ENCODE measurements at places on chromosomes 2 and 18.

DNA sequence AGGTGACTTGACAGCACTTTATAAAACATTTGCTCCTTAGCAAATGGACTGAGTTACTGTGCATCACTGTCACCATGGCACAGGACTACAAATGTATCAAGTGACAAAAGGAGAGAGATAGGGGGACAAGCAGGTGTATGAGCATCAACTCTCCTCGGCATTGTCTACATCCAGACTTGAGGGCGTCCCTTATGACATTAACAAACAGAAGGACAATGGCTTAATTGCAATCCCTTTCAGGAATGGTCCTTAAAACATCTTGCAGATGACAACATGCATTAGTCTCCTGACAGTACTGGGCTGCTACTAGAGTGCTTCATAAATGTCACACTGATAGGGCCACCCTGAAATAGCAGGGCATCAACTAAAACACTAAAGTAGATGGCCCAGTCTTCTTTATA, 198.8 kb downstream of the PDE1A start:
- no peaks in the 10 kb centered on the region for H3K4me1 ChIP-seq
- no peak overlapping the region for H3K27ac ChIP-seq
- H3K27me3 ChIP-seq: no peaks in the 10 kb centered on the region
- H3K36me3 ChIP-seq: no peaks in the 10 kb centered on the region
- no peak overlapping the region for H3K4me3 ChIP-seq
- DNase-seq: no peak

GRCh38 chr2:25620077-25620476, 53.3 kb downstream of the DTNB start:
- no peak overlapping the region for H3K27ac ChIP-seq
- H3K4me1 ChIP-seq: peaks cover 7% of the 10 kb centered on the region
- H3K27me3 ChIP-seq: no peaks in the 10 kb centered on the region
- H3K4me3 ChIP-seq: no peak overlapping the region

- no peaks in the 10 kb centered on the region for H3K4me1 ChIP-seq
- no peak overlapping the region for H3K27ac ChIP-seq
- no peak for DNase-seq
- H3K4me3 ChIP-seq: no peak overlapping the region
- no peaks in the 10 kb centered on the region for H3K27me3 ChIP-seq
Observed at GRCh38 chr18:49677762-49678413, 116.0 kb downstream of the LIPG start.

- DNase-seq: no peak
- H3K27me3 ChIP-seq: peaks cover 4% of the 10 kb centered on the region
- peaks cover 30% of the 10 kb centered on the region for H3K4me1 ChIP-seq
- H3K36me3 ChIP-seq: no peaks in the 10 kb centered on the region
Observed at GRCh38 chr2:64223055-64223454, 78.8 kb upstream of the PELI1 start.

- H3K4me1 ChIP-seq: no peaks in the 10 kb centered on the region
- no peaks in the 10 kb centered on the region for H3K27me3 ChIP-seq
- no peaks in the 10 kb centered on the region for H3K36me3 ChIP-seq
- H3K27ac ChIP-seq: no peak overlapping the region
- no peak overlapping the region for H3K4me3 ChIP-seq
Observed at GRCh38 chr2:117127680-117128079, 686.8 kb upstream of the DDX18 start.

GRCh38 chr2:20537423-20538307, 90.8 kb downstream of the RHOB start:
- H3K36me3 ChIP-seq: peaks cover 3% of the 10 kb centered on the region
- no peak for DNase-seq
- H3K4me3 ChIP-seq: no peak overlapping the region
- H3K27me3 ChIP-seq: peaks cover 9% of the 10 kb centered on the region
- H3K27ac ChIP-seq: no peak overlapping the region
- peaks cover 6% of the 10 kb centered on the region for H3K4me1 ChIP-seq

DNA sequence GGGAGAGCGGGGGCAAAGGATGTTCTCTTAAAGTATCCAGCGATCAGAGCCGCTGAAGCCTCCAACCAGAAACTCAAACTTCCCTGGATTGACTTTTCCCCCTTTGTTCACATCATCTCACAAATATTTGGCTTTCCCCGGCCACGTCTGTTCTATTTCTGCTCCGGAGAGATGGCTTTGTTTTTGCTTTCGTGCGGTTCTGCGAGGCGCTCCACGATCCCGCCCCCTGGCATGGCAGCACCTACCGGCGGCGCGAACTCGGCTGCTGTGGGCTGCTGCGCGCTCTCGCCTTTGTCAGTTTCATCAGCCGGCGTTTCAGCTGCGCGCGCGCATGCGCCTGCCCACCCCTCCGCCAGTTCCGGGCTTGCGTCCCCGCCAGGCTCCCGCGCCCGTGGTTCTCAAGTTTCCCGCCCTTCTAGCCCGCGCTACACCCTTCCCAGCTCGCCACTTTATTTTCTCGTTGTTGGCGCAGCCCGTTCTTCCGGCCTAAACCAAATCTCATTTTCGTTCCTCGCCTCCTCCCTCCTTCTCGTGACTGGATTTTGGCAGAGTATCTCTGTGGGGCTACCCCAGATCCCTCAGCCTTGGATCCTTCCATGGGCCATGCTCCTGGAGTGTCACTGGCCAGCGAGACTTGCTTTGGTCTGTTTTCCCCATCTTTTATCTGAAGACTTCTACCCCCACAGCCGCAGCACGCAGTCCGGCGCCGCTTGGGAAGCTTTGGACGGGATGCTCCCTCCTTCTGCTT, 98.0 kb downstream of the INSIG2 start:
- H3K36me3 ChIP-seq: no peaks in the 10 kb centered on the region
- peak overlapping the region; percentile 76 for H3K27ac ChIP-seq
- peak overlapping the region; percentile 98 for H3K4me3 ChIP-seq
- DNase-seq: peak; percentile 78

DNA sequence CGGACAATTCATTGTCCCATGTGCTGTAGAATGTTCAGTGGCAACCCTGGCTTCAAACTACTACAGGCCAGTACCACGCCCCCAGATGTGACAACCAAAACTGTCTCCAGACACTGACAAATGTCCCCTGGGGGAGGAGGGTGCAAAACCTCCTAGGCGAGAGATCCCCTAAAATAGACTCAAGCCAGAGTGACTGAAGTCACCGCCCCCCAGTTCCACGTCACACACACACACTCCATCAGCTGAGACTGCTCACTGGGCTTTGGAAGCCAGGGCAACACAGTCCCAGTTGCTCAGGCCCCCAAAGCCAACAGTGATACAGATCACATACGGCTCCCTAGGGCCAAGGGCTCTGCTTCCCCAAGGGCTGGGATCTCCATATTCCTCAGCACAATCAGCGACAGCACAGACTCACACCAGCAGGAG, 19.1 kb downstream of the HDAC4 start:
- H3K4me3 ChIP-seq: no peak overlapping the region
- H3K27ac ChIP-seq: no peak overlapping the region
- H3K36me3 ChIP-seq: peaks cover 10% of the 10 kb centered on the region
- DNase-seq: no peak
- peaks cover 13% of the 10 kb centered on the region for H3K27me3 ChIP-seq

DNA sequence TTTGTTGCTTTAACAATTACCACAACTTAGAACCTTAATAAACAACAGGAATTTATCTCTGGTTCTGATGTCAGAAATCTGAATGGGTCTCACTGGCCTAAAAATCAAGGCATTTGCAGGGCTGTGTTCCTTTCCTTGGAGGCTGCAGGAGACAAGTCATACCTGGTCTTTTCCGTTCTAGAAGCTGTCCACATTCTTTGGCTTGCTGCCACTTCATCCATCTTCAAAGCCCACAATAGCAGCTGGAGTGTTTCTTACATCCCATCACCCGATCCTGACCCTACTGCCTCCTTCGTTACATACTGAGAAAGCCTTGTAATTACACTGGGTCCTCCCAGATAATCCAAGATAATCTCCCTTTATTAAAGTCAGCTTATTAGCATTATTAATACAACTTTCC, 18.1 kb downstream of the NETO1 start:
- H3K4me1 ChIP-seq: no peaks in the 10 kb centered on the region
- DNase-seq: no peak
- H3K27me3 ChIP-seq: peaks cover 2% of the 10 kb centered on the region
- peaks cover 5% of the 10 kb centered on the region for H3K36me3 ChIP-seq
- H3K27ac ChIP-seq: no peak overlapping the region
- no peak overlapping the region for H3K4me3 ChIP-seq

DNA sequence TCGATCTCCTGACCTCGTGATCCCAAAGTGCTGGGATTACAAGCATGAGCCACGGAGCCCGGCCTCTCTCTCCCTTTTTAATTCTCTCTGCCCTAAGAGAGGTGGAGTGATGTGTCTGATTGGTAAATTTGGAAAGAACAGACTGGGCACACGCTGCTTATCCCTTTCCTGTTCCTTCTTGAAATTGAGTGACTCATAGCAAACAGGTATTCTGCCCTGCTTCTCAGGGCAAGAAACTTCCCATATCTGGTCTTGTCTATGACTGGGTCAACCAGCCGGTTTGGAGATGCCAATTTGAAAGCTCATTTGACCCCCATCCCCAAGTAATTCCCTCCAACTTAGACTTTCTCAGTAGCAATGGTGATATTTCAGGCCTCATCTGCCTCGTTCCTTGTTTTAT, 15.0 kb downstream of the LYPD1 start:
- H3K36me3 ChIP-seq: no peaks in the 10 kb centered on the region
- H3K27ac ChIP-seq: no peak overlapping the region
- peaks cover 9% of the 10 kb centered on the region for H3K4me1 ChIP-seq
- DNase-seq: no peak
- H3K4me3 ChIP-seq: no peak overlapping the region

- H3K36me3 ChIP-seq: no peaks in the 10 kb centered on the region
- peaks cover 20% of the 10 kb centered on the region for H3K27me3 ChIP-seq
- no peak for DNase-seq
- no peak overlapping the region for H3K27ac ChIP-seq
- H3K4me1 ChIP-seq: peaks cover 23% of the 10 kb centered on the region
Observed at GRCh38 chr2:120323807-120324399, 22.0 kb upstream of the INHBB start.

- peaks cover 7% of the 10 kb centered on the region for H3K4me1 ChIP-seq
- peaks cover 19% of the 10 kb centered on the region for H3K36me3 ChIP-seq
- no peak overlapping the region for H3K4me3 ChIP-seq
- H3K27me3 ChIP-seq: peaks cover 2% of the 10 kb centered on the region
- no peak overlapping the region for H3K27ac ChIP-seq
Observed at GRCh38 chr2:101057051-101057933, 55.2 kb downstream of the RPL31 start.

DNA sequence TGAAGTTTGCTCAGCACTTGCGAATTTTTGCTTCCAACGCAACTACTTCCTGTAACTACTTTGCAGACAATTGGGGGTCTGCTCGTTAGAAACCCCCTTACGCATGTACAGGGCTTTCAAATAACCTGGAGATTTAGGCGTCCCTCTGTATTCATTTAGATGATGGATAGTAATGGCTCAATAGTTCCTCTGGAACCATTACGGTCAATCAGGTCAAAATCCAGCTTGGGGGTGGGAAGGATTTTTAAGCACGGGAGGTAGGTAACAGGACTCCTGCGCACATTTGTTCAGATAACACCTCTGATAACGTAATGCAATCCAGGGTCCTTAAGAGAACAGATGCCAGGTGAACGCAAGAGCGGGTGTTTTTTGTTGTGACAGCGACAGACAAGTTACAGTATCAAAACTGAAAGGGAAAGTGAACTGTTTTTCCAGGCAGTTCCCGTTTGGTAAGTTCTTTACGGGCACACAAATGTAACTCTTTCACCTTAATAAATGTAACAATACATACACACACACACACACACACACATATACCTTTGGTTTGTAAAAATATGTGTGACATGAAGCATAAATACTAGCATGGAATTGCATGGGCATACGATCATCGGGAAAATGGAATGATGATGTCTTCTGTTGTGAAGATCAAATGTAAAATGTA, 3.8 kb upstream of the OSR1 start:
- H3K4me1 ChIP-seq: peaks cover 21% of the 10 kb centered on the region
- no peaks in the 10 kb centered on the region for H3K36me3 ChIP-seq
- DNase-seq: no peak
- no peak overlapping the region for H3K27ac ChIP-seq
- H3K27me3 ChIP-seq: peaks cover 21% of the 10 kb centered on the region

DNA sequence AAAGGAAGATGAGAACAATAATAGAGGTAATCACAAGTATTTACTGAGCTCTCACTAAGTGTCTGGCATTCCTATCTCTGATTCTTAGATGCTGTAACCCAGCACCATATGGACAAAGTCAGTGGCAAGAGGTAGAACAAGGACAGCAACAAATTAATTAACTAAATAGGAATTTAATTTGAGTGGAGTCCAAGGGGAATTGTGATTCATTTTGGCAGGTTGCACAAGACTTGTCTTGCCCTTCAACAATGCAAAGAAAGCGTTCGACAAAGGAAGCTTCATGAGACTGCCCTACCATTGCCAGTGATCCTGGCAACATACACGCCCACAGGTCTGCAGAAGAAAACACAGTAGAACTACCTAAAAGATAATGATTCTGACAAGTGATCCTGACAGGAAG, 221.6 kb downstream of the RBM43 start:
- H3K27me3 ChIP-seq: no peaks in the 10 kb centered on the region
- H3K27ac ChIP-seq: no peak overlapping the region
- no peaks in the 10 kb centered on the region for H3K36me3 ChIP-seq
- no peaks in the 10 kb centered on the region for H3K4me1 ChIP-seq
- H3K4me3 ChIP-seq: no peak overlapping the region

- no peak for DNase-seq
- H3K4me3 ChIP-seq: no peak overlapping the region
- no peaks in the 10 kb centered on the region for H3K36me3 ChIP-seq
Observed at GRCh38 chr2:211599146-211599545, 939.5 kb downstream of the ERBB4 start.

DNA sequence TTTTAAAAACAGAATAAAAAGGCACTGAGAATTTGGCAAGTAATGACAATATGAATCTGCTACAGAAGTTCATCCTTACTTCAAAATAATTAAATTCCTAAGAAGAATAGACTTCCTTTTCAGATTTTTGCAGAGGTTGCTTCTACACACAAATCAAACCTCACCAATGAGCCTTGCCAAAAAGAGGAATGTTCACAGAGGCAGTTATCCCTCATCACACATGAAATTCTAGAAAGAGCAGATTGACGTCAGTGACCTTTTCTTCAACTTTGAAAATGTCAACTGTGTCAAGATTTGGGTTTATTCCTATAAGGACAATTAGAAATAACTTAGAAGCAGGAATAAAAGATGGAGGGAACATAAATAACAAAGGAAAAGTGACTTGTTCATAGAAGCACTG, 64.6 kb downstream of the MBD2 start:
- no peaks in the 10 kb centered on the region for H3K27me3 ChIP-seq
- peaks cover 38% of the 10 kb centered on the region for H3K36me3 ChIP-seq
- no peaks in the 10 kb centered on the region for H3K4me1 ChIP-seq
- no peak overlapping the region for H3K27ac ChIP-seq
- DNase-seq: no peak
- no peak overlapping the region for H3K4me3 ChIP-seq

GRCh38 chr18:68316636-68317035, 398.3 kb downstream of the TMX3 start:
- DNase-seq: no peak
- no peak overlapping the region for H3K27ac ChIP-seq
- no peaks in the 10 kb centered on the region for H3K27me3 ChIP-seq
- H3K36me3 ChIP-seq: no peaks in the 10 kb centered on the region
- no peaks in the 10 kb centered on the region for H3K4me1 ChIP-seq
- no peak overlapping the region for H3K4me3 ChIP-seq

GRCh38 chr2:50347358-50348044, 684.4 kb downstream of the NRXN1 start:
- peak overlapping the region; percentile 85 for H3K4me3 ChIP-seq
- H3K27me3 ChIP-seq: peaks cover 8% of the 10 kb centered on the region
- peak; percentile 45 for DNase-seq
- peaks cover 4% of the 10 kb centered on the region for H3K4me1 ChIP-seq
- no peak overlapping the region for H3K27ac ChIP-seq

Measured in endothelial cell (in vitro differentiated cells).